Left renal pelvis (tissue), 4 donors: ENCODE measurements at places on chromosomes 1 and 21.

- no peak for DNase-seq
These were observed 1.3 kb upstream of the SYT6 start for GRCh38 chr1:114154963-114155322.

DNA sequence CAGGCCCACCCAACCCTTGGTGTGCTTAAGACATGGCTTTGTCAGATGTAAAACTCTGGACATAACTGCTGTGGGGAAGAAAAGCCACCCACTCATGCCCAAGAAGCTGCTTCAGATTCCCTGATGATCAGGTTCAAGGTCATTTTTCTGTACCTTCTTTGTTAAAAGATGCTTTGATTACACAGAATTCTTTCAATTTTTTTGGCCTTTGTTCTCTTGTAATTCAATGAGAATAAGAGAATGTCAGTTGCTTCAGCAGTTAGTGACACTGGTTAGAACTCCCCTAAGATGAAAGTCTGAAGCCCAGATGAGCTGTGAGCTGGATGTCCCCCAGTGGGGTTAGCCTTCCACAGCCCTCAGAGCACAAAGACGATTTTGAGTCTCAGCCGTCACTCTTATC lies 152.7 kb downstream of the CHRM3 start:
- no peak for DNase-seq

GRCh38 chr1:21317035-21317689 lies 26.9 kb upstream of the ECE1 start:
- no peak for DNase-seq

GRCh38 chr1:67367370-67368045 lies 59.8 kb downstream of the IL12RB2 start:
- no peak for DNase-seq

DNA sequence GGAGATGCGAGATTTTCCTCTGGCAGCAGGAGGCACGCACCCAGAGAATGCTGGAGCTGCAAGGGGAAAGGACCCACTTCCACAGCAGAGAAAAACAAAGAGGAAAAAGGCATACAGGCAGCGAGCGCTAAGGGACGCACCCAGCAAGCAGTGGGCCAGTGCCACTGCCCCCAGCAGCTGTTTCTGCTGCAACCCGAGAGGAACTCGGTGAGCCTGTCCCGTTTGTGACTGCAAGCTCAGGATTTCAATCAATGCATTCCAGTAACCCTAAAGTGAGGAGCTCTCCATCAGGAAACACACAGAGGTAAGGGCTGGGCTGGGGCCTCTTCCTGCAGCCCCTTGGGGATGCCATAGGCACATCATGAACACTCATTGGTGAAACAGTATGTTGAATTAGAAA lies 58.7 kb downstream of the ACP6 start:
- no peak for DNase-seq

- no peak for DNase-seq
These were observed 26.3 kb downstream of the MTARC1 start for GRCh38 chr1:220813013-220813412.

DNA sequence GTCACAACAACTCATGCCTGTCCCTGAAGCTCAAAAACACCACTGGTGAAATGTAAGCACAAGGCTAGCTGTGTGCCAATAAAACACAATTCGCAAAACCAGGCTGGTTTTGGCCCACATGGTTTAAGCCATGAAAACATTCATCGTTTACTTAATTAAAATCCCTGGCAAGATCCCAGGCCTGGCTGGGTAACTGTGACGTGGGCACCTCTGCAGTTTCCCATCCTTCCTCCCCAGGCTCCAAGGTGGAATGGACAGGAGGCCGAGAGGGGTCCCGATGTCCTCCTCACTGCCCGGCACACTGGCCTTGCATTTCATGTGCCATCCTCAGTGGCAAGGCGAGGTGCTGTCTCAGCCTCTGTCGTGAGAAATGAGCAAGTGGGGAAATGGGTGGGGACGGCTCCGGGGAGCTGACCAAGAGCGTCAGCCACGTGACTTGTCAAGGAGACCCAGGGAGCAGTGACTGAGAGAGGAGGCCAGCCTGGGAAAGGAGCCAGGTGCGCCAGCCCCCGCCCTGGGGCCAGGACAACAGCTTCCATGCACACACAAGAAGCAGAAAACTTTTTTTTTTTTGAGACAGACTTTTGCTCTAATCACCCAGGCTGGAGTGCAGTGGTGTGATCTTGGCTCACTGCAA lies 153.1 kb upstream of the RAB4A start:
- no peak for DNase-seq

DNA sequence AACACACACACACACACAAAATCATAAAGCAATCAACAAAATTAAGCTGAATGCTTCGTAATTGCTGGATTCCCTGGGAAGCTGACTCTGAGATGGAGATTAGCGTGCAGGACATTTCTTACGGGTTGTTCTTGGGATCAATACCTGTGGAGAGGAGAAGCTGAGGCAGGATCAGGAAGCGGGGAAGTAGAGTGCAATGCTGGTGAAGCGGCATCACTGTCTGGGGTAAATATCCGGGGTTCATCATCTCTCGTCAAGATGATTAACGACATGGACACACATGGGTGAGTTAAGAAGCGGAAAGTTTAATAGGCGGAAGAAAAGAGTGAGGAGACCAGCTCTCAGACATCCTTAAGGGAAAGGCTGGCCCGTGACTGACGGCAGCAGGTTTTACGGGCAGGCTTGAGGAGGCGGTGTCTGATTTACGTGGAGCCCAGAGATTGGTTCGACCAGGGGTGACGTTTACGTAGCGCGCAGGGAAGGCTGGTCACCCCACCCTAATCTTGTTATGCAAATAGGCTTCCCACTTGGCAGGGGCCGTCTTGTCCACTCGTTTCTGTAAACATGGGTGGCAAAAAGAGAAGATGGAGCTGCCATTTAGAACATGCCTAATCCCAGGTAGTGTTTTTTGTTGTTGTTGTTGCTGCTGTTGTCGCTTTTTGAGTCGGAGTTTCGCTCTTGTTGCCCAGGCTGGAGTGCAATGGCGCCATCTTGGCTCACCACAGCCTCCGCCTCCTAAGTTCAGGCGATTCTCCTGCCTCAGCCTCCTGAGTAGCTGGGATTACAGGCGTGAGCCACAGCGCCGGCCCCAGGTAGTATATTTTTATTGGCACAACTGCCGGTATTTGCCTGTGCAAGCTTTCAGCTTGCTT lies 135.6 kb upstream of the KCNJ15 start:
- no peak for DNase-seq

GRCh38 chr1:83750201-83750600 lies 248.7 kb downstream of the TTLL7 start:
- DNase-seq = no peak
